ENCODE measurements at places on chromosomes 16 and 17. TPM values are rescaled to one million over a fixed set of nuclear protein-coding genes. Genes with fewer than 3 reads are reported as not detected.

Gene ABCC12
- not detected for total RNA-seq

Gene SMTNL2
- not detected for total RNA-seq

DNA sequence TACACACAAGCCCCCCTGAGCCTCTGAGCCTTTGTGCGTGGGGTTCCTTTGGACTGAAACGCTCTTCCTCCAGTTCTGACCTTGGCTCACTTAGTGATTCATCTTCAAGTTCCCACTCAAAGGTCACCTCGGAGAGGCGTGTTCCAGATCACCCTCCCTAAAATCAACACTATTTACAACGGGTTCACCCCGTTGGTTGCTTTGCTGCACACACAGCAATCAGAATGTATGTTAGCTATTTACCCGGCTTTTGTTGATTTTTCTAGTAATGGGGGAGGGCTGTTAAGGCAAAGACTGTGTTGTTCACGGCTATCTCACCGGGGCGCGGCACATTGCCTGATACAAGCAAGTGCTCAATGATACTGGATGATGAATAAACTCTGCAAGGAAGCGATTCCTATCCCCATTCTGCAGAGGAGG, 977 bp downstream of the NAGPA start:
- DNase-seq = no peak

DNA sequence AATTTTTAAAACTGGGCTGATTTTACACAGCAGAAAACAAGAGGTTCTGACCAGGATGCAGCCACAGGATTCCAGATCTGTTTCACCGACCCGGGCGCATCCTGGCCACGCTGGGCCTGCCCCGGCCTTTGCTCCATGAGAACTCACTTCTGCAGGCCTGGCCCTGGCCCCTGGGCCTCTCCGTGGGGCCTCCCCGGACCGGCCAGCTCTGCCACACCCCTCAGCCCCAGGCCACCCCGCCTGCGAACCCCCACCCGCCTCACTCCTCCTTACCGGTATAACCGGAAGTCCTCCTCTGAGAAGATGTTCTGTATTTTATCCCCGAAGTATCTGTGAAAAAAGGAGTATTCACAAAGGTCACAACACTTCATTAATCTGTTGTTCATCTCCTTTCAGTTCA, 13.1 kb upstream of the HEXD start:
- DNase-seq = no peak

DNA sequence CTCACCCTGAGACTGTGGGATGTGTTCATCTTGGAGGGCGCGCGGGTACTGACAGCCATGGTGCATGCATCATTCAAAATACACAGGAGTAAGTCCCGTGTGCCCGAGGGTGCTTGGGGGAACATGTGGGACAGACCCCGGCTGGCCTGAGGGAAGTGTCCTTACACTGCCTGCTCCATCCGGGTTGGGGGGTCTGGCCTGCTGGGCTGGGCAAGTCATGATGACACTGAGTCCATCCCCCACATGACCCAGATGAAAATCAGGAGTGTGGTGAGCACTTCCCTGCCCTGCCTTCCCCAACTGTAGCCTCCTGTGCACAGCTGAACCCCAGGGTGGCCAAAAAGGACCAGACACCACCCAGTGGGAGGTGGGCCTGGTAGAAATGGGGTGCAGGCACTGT, 10.8 kb downstream of the TBC1D26 start:
- DNase-seq = no peak

- DNase-seq = no peak
Observed at GRCh38 chr17:78391051-78391431, 12.6 kb downstream of the PGS1 start.

Gene INCA1
- total RNA-seq = not detected

Gene UNC45B
- total RNA-seq = under 0.01 TPM

Gene CDRT15L2
- total RNA-seq = not detected

DNA sequence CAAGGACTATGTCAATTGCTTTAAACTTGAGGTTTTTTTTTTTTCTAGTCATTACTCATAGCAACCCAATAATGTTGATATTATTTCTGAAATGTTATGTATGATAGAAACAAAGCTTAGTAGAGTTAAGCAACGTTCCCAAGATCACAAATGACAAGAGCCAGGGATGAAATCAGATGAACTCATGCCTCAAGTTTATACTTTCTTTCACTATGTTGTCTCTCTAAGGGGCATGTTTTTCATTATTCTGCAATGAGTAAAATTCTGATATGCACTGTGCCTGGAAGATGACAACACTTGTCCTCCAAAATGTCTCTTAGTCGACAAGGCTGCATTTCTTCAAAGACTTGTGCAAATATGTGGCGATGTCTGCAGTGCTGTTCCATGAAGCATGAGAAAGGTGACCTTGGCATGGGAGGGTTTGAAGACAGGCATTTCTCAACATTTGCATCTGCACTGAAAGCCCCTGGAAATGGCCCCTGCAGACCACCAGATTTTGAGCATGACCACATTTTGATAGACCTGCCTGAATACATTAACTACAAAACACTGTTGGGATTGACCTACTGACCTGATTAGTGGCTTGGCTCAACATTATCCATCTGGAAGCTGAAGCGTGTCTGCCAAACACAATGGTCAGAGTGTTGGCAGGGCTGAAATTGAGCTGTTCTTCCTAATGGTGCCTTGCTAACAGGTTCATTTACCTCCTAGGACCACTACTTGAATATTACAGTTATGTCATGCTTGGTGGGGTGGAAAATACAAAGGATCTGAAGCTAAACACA, 1027.5 kb downstream of the CDH11 start:
- no peak for DNase-seq

GRCh38 chr17:27945333-27945616, 52.1 kb upstream of the LYRM9 start:
- no peak for DNase-seq

Gene LGALS9C
- 0.27 TPM for total RNA-seq

- DNase-seq = no peak
Observed at GRCh38 chr16:50744881-50745280, 3.0 kb downstream of the CYLD start.

Gene MYLK3
- total RNA-seq = 0.27 TPM

DNA sequence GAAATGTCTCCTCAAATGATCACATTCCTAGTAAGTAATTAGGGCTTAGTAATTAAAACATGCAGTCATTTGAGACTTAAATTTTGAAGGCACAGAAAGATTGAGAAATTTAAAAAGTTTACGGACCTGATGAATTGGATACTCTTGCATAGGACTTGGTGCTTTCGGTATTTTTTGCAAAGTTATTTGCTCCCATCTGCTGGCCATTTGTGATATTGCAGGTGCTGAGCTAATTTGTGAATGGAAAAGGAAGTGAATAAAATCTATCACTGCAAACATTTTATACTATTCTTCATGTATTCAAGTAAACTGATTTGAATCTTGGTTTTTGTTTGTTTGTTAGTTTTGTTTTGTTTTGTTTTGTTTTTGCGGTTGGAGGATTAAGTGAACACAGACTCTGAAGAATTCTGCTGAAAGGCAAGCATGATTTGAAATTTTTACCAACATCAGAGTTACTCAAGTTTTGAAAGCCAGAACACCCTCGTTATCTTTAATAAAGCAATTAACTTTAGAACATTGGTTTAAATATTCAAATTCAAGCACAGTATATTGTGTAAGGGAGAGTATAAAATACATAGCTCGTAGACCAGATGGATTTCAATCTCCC, 689.5 kb upstream of the RBFOX1 start:
- DNase-seq = peak; percentile 70

DNA sequence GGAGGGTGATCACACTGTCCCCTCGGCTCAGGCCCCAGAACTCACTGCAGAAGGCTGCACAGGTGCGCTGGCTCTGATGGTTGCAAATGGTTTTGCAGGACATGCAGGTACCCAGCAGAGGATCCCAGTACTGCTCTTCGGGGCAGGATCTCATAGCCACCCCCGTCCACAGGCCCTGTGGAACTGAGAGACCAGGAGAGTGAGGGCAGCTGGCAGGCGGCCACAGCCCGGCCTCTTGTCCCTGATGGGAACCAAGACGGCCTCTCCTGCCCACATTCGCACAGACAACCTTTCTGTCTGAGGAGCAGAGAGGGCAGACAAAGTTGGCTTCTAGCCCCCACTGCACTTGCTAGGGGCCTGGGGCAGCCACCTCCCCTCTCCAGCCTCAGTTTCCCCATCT, 19.5 kb downstream of the TNFRSF13B start:
- no peak for DNase-seq

Gene TSPAN10
- total RNA-seq = 0.27 TPM

- DNase-seq = no peak
Observed at GRCh38 chr16:74682556-74682955, 15.9 kb upstream of the RFWD3 start.

DNA sequence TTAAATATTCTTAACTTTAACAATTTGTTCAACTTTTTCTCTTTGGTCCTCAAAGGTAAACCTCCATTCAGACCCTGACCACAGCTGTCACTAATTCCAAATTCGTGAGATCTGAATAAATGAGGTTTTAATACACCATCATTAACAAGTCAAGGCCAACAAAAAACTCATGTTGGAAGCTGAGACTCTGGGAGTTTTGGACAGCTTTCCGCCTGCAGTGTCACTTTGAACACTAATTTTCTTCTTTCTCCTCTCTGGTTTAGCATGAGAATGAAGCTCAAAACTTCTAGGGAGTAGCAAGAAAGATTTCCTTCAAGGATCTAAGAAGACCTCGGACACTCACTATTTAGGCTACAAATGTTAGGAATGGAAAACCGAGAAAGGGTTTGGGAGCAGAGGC, 32.7 kb upstream of the DNAH9 start:
- no peak for DNase-seq

DNA sequence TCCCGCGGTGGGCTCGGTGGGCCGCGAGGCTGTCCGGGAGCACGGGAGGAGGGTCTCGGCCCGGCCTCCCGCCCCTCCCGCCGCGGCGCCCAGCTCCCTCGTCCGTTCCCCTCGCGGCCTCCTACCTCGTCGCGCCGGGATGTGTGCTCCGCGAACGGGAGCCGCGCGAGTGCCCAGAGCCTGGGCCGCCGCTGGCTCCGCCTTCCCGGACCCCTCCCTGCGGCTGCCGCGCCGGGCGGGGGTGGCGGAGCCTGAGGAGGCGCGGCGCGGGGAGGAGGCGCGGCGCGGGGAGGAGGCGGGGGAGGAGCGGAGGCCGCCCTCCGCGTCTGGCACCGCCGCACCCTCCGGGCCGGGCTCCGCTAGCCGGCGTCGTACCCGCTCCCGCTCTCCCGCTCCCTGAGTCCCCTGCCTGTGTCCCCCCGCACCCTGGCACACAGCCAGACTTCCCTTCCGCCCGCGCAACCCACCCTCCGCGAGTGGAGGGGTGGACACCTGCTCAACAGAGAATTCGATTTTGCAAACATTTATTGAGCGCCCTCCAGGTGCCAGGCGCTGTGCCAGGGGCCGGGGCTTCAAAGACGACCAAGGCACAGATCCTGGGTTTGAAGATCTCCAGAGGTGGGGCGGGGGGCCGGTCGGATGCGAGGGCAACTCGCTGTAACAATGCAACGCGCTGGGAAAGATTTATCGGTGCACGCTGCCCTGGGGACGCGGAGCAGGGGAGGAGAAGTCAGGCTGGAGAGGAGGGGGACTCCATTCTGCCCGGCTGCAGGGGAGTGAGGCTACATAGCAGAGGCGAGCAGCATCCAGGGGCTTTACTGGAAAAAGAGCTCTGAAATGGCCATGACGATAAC, at the start of gene MPP3:
Gene MPP3 (minus strand): TSS at position 171 of the 854 bp plus-strand sequence. CDS start 1,240 bp downstream, outside the sequence.
- DNase-seq = peak; percentile 55

Gene GLTPD2
- total RNA-seq = not detected

DNA sequence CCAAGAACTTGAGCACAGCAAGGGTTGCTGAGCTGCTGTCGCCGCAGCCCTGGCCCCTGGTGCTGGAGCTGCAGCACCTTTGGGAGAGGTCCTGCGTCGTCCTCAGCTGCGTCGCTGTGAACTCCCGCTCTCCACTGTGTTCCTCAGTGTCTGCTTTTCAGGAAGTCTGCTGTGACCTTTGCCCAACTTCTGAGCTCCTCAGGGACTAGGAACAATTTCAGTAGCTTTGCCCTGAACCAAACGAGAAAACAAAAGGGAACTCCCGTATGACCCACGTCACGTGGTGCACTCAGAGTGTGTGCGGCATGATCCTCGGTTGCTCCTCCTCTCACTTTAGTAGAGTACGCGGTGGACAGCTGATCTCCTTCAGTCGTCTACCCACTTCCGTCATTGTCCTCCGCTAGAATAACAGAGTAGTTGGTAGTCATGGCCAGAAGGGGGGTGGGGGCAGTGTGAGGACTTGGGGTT, 44.2 kb downstream of the WDR45B start:
- DNase-seq = peak; percentile 96

Data from hematopoietic multipotent progenitor cell (in vitro differentiated cells).